ENCODE measurements at places on chromosomes 3 and 15.

DNA sequence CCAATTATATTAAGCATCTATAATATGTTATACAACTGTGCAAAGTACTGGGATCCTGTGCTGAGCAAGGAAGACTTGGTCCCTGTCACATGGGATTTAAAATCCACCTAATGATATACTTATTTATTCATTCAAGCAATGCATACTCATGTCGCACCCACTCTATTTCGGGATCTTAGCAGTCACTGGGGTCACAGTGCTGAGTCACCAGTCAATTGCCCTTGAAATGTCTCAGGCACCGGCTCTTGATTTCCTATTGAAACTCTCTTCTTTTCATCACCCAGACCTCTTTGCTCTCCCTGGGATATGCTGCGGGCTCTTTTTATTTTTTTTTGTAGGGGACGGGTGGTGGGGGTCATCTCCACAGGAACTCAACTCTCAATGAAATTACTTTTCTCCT is 194.5 kb upstream of the GAP43 start:
- DNase-seq, result no peak

DNA sequence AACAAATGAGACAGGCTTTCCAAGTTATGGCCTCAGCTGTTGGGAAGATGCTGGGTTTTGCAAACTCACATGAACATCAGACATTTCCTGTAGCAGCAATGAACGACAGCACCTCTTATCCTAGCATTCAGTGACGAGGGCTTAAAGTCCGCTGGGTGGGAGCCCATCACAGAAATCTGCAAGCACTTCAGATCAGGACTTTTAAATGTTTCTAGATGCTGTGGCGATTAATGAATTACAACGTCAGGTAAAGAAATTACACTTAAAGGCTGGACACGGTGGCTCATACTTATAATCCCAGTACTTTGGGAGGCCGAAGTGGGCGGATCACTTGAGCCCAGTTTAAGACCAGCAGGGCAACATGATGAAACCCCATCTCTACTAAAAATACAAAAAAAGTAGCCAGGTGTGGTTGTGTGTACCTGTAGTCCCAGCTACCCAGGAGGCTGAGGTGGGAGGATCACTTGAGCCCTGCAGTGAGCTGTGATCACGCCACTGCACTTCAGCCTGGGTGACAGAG is 3.9 kb downstream of the AEN start:
- DNase-seq, result no peak

DNA sequence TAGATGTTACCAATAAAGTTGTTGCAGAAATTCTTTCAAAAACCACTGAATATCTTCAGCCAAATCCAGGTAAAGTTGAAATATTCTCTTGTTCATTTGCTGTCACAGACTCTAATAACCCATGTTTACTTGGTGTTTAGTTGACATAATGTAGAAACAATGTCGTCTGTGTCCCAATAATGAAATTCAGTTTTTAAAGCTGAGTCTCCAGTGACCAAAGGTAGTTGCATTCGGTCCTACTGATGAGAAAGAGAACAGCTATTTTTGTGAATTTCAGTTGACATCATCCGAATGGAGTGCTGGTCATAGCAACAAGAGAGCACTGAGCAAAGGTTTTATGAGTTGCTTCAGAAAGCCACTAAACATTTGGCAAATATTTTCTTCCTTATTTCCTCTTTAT is 88.8 kb upstream of the ADAMTSL3 start:
- DNase-seq, result no peak

GRCh38 chr15:78859971-78860719 is 12.5 kb upstream of the MORF4L1 start:
- no peak for DNase-seq

- no peak for DNase-seq
Observed at GRCh38 chr3:67551361-67552016, 102.9 kb downstream of the SUCLG2 start.

DNA sequence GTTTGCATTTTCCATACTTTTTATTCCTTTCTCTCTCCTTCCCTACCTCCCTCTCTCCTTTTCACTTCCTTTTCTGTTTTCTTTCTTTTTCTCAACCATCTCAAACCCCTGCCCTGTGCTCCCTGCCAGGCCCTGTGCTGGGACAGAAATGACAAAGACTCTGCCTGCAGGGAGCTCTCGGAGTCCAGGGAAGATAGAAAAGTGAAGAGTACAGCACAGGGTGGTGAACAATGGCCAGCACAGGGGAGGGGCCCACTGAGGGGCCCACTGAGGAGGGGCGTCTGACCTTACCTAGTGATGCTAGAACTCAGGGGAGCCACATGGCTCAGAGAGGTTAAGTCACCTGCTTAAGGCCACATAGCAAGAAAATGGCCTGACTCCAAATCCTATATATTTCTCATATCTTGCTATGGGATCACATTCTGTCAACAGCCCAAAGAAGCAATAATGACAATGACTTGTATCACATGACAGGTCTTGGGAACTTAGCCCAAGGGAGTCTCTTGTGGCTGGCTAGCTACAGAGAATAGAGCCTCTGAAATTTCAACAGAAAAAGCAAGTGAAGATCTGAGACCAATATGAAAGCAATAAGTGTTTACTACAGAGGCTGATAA is 44.3 kb upstream of the ATP2B2 start:
- DNase-seq, result no peak

- peak; percentile 29 for DNase-seq
Observed at GRCh38 chr3:119937229-119937628, 155.3 kb downstream of the NR1I2 start.

GRCh38 chr3:180871901-180872300 is 40.6 kb upstream of the FXR1 start:
- no peak for DNase-seq

DNA sequence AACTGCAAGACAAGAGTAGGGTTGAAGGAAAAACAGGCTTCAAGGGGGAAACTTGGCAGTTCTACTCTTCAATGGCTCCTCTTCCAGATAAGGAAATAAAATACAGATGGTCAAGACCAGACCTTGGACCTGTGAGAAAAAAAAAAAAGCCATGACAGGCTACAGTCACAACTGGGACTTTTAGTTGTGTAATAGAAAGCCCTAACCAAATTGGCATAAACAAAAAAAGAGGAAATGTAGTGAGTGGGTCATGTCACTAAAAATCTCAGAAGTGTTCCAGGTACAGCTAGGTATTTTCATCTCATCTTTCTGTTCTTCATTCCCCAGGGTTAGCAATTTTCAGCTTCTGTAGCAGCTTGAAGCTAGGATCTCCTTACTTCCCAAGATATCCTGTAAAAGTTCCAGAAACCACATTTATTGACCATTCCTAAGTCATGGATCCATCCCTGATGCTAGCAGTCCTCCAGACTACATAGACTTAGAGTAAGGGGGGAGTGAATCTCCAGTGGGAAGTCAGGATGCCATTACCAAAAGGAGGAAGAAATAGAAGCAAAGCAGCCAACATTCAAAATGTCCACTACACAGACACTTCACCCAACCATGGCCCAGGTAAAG is 61.0 kb upstream of the CSTA start:
- no peak for DNase-seq

DNA sequence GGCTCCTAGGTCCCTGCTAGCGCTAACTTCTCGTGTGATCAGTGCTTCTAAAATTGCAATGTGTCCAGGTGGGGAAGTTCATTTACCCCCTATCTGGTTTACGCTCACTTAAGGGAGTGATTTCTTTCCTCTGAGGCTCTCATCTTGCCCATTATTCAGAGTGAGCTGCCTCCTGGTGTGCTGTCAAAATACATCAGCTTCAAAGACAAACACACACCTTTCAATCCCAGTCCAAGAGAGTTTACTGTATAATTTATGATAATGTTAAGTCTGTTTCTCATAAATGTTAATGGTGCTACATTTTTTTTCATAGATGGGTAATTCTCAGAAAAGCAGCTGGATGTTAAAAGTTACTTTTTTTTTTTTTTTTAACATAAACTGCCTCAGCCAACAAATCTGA is 112.3 kb downstream of the RORA start:
- DNase-seq, result no peak

- no peak for DNase-seq
Observed at GRCh38 chr3:125479091-125479490, 40.9 kb downstream of the SNX4 start.

- DNase-seq, result no peak
Observed at GRCh38 chr3:111568911-111569310, 26.2 kb downstream of the ZBED2 start.

DNA sequence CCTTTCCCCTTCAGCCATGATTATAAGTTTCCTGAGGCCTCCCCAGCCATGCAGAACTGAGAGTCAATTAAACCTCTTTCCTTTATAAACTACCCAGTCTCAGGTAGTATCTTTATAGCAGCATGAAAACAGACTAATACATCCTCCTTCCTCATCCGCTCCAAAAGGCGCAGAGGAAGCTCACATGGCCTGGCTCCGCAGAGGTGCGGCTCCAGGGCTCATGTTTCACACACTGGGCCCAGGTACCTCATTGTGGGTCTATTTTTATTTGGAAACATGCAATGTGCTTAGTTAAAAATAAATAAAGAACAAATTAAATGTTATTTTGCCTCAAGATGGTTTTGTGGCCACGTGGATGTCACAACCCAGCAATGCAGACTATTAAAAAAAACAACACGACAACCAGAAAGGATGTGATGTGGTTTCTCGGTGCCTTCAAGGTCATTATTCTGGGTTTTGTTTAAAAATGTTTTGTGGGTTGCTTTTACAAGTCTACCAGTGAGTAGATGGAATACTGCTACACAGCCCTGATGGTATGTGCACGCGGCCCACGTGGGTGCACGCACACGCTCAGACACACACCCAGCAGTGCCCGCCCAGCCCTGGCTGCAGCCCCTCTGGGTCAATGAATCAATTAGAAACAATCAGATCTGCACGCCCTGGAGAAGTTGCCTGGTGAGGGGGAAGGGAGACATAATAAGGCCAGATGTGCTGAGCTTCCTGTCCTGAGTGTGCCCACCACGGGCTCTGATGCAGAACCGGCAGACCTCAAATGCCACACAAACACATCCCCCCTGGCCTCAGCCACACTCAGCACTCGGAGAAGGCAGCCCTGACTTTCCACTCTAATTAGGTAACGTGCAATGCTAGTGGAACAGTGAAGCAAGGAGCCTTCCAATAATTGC is 140.1 kb downstream of the ADAMTS17 start:
- peak; percentile 9 for DNase-seq

DNA sequence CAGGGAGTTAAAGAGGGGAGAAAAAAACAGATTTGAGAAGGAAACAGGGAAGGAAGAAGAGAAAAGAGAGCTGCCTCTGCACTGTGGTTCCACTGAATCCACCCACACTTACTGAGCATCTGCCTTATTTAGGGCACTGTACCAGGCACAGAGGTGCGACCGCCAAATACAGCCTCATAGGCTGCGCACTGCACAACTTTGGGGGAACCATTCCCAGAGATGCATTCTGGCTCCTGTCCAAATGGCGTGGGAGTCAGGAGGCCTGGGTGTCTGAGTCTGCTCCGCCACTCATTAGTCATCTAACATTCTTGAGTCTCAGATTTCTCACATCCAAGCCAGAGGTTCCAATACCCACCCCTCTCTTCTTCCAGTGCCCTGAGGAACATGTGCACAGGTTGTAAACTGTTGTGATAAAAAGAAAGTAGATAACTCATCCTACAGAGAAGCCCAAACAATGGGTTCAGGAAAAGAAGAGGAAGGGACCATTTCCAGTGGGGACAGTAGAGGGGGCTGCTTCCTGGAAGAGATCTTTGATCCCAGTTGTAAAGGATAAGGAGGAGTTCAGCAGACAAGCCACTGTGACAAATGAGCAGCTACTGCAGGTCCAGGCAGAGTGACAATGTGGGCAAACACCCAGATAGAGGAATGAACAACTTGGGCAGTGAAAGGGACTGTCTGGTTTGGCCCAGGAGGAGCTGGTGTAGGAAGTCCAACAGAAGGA is 254.6 kb downstream of the UACA start:
- DNase-seq, result no peak

DNA sequence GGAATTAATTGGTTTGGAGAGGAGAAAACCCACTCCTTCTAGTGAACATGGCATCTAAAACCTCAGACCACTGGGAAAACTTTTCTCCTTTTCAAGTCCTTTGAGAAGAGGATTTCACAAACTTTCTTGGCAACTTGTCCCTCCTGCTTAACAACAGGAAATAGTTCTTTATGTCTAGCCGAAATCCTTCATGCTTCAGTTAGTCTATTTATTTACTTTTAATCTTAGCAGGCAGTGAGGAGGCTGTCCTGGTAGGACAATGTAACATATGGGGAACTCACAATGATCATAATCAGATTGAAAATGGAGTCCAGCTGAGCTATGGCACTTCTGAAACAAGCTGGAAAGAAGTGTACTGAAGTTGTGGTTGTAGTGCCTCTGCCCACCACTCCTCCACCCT is 50.6 kb downstream of the KY start:
- DNase-seq, result no peak

- DNase-seq, result no peak
Observed at GRCh38 chr15:85313339-85313738, 67.1 kb upstream of the AKAP13 start.

GRCh38 chr3:179897231-179897630 is 139.5 kb downstream of the PEX5L start:
- DNase-seq, result no peak

DNA sequence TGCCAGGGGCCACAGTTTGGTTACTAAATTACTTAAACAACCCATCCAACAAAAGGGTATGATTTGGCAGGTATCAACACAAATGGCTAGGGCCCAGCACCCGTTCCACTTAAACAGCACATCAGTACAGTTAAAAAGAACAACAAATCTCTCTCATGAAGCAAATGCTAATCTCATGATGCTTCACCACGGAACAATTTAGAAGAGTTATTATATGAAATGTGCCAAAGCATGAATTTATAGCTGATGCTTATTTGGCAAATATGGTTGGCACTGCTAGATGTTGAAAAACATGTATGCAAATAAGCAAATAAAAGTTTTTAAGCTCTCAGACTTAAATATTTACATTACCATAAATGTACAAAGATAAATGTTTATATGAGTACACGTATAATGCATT is 2.3 kb downstream of the PEAK1 start:
- DNase-seq, result no peak

GRCh38 chr3:134313847-134314587 is 60.2 kb downstream of the AMOTL2 start:
- no peak for DNase-seq

- DNase-seq, result no peak
Observed at GRCh38 chr3:35498506-35499210, 140.7 kb upstream of the ARPP21 start.

- no peak for DNase-seq
Observed at GRCh38 chr15:89401631-89402517, 67.2 kb upstream of the POLG start.

GRCh38 chr3:58613236-58614132 is 36.3 kb upstream of the FAM107A start:
- no peak for DNase-seq

GRCh38 chr3:71955240-71956068 is 170.5 kb upstream of the PROK2 start:
- DNase-seq, result no peak

DNA sequence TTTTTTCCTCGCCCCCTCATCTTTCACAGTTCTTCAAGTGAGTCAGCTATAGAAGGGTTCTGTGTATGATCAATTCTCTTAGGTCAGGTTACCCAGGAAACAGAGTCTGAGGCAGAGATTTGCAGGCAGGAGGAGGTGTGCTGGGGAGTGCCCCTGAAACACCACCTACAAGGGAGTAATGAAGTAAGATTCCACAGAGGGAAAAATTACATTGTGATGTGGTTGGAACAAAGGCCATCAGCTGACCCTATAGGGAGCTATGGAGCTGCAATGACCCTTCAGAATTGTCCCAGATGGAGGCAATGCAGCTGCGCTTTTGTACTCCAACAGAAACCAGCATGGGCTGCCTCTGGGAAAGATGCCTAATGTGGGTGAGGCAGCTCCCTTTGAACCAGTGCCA is 142.2 kb upstream of the CNTN3 start:
- no peak for DNase-seq
